Brain (organoid and tissue), 16 donors: ENCODE measurements at places on chromosomes 5 and 9.

DNA sequence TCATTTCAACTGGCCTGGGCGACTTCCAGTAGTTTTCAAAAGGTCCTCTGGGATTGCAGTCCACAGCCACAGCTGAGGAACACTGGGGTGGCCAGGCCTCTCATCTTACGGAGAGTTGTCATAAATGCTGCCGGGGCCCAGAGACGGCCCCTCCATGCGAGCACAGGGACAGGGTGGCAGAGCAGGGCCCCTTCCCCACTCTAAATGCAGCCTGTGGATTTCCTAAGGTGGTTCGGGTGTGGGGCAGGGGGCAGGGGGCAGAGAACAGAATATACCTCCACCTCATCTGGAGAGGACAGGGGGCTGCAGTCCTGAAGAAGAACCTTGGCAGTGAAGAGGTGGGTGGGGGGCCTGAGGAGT lies 113.6 kb upstream of the TBC1D2 start:
- DNase-seq, result no peak

GRCh38 chr5:6837519-6838110 lies 124.4 kb downstream of the TENT4A start:
- no peak for DNase-seq

DNA sequence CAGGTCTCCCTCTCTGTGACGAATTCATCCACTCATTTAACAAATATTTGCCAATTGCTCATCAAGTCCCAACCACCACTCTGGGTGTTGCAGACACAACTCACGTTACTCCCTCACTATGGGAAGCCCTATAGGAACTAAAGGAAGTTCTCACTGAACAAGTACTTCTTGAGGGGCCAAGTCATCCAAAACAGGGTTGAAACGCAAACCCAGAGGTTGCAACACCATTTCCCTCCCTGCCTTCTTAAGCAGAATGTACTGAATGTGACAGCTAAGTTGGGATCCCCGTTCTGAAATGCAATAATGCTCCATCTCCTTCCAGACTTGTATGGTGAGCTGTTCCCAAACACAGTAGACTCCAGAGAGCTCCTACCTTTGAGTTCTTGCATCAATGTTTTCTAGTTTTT lies 34.3 kb downstream of the EPB41L4B start:
- DNase-seq, result no peak

GRCh38 chr5:169408171-169408570 lies 107.2 kb upstream of the SLIT3 start:
- no peak for DNase-seq

DNA sequence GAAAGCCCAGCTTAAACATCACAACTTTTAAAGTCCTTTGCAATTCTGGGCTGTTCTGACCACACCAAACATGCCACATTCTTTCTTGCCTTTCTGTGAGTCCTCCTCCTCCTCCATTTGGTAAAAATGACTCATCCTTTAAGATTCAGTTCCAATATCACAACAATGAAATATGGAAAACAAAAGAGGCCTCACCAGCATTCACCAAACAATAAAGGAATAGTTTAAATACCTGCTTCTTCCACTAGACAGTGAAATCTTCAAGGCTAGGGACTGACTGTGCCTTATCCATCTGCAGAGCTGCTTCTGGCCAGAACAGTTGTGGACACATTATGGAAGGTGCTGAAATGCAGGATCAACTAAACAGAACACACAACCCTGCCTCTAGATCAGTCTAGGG lies 36.0 kb downstream of the NR6A1 start:
- DNase-seq, result no peak

DNA sequence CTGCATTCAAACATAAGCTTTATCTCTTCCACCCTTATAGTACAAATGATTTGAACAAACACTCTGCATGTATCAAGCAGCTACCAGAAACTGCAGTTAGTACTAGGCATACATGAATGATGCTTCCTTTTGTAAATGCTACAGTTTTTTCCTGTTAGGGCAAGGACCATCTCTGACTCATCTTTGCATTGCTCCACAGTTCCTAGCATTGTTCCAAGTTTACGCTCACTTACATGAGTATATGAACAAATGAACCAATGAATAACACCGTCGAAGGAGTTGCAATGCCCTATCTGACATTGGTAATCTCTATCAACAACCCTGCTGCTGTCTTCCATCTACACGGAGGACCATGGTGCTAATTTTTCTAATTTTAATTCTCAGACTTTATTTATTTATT lies 2.1 kb upstream of the ALDH7A1 start:
- no peak for DNase-seq

DNA sequence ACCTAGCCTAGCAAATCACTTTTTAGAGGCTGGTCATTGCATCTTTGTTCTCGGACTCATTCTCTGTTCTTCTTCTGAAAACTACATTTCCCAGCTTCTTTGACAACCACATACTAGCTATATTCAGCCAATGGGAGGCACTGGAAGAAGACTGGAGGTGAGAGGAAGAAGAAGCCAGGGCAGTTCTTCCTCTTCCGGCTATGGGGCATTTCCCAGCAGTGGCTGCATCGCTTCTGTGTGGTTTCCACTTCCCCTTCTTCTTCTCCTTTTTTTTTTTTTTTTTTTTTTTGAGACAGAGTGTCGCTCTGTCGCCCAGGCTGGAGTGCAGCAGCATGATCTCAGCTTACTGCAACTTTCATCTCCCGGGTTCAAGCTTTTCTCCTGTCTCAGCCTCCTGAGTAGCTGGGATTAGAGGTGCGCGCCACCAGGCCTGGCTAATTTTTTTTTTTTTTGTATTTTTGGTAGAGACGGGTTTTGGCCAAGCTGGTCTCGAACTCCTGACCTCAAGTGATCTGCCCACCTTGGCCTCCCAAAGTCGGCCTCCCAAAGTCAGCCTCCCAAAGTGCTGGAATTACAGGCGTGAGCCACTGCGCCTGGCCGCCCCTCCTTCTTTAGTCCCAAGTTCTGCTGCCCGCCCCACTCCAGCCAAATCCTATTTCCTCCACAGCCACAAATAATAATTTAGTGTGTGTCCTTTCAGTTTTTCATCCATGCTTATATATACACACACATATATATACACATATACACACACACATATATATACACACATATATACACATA lies 6.9 kb upstream of the UBAP1 start:
- DNase-seq, result no peak

DNA sequence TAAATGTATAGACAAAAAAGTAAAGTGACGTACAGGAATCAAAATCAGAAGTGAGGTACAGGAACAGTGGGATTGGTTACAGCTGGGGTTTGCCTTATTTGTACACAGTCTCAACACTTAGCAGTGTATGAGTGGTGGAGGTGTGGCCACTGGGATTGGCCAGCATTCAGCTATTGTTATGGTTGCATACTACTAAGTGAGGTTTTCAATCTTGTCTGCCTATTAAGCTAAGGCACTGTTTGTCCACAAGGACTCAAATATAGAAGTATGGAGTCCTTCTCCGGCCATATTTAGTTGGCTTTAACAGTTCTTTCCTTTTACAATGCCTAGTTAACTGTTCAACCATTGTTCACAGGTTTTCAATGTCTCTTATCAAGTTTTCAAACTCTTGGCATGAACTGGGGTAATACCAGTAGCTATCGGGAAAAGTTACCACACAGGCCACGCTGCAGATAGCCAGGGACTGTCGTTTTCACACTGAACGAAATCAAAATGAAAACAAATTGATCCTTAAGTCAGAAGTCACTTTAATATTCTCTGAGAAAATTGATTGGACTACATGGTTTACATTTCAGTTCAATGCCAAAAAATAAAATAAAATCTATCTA lies 176.0 kb upstream of the FREM1 start:
- no peak for DNase-seq

GRCh38 chr5:58462154-58462553 lies 2.3 kb upstream of the PLK2 start:
- DNase-seq, result no peak

GRCh38 chr5:111111956-111112355 lies 19.8 kb downstream of the WDR36 start:
- no peak for DNase-seq

DNA sequence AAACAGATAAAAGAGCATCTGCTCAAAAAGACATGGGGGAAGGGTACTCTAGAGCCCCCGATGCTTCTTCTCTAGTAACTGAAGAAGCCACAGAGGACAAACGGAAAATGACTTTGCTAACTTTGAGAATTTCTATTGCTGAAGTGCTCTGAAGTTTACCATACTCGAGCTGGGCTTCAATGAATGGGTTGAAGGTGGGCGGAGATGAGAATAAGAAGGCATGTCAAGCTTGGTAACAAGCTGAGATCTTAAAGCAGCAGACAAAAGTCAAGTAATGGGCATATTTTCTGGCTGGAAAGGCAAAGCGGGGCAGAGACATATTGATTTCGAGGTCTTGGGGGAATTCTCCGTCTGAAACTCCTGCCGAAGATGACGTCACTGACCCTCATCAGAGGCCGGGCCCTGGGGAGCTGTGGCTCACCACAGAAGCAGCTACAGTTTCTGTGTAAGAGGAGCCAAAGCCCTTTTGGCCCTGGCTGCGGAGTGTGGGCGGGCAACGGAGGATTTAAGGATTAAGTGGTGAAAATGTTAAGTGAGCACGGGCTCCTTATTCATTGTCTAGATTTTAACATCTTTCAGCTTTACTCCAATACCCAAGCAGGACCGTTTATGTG lies 115.8 kb upstream of the SLIT3 start:
- DNase-seq, result no peak

DNA sequence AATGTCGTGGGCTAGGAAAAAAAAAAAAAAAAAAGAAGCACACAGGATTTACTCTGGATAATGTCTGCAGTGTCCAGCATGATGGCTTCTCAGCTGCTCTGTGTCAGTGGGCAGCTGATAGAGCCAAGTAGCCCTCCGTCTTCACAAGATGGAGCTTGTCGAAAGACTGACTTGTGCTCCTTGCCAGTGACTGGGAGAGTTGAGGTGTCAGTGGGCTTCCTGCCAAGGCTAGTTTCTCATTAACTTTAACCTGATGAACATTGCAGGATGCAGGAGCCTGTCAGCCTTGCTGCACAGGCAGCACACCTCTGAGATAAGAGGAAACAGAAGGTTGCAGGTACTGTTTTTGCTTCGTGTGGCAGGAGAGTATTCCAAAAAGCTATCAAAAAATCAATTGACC lies 171.4 kb upstream of the SGCD start:
- DNase-seq, result no peak

- no peak for DNase-seq
Measured at GRCh38 chr5:93674138-93674537, 67.3 kb downstream of the POU5F2 start.

DNA sequence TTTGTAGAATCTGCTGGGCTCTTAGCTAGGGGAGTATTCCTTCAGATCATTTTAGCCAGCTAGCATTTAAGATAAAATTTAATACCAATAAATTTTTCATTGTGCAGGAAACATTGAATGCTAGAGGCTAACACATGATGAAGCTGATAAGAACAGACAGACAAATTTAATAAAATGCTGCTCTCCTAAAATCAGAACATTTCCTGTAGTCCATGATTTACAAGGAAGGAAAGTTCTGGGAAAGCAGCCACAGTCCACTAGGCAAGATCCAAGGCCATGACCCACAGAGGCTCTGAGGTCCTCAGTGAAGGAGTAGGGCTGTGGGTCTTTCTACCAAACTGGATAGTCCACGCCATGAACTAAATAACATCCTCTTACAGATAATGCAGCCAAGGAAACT lies 253.0 kb downstream of the ICE1 start:
- no peak for DNase-seq

DNA sequence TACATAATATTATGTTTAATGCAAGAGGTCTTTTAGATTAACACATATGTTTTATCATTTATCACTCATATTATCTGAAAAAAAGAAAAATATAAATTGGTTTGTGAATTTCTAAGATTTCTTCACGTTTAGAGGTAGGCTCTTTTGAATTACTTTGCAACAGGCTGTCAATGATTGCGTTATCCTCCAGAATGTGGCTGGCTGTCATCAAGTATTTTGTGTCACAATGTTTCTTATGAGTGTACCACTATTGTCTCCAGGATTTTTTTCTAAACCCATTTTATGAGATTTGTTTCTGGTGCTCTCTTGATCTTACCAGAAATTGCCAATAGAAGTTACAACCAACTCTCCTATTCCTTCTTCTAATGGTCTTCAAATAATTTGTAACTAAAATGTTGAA lies 307.9 kb downstream of the DMAC1 start:
- DNase-seq, result no peak

DNA sequence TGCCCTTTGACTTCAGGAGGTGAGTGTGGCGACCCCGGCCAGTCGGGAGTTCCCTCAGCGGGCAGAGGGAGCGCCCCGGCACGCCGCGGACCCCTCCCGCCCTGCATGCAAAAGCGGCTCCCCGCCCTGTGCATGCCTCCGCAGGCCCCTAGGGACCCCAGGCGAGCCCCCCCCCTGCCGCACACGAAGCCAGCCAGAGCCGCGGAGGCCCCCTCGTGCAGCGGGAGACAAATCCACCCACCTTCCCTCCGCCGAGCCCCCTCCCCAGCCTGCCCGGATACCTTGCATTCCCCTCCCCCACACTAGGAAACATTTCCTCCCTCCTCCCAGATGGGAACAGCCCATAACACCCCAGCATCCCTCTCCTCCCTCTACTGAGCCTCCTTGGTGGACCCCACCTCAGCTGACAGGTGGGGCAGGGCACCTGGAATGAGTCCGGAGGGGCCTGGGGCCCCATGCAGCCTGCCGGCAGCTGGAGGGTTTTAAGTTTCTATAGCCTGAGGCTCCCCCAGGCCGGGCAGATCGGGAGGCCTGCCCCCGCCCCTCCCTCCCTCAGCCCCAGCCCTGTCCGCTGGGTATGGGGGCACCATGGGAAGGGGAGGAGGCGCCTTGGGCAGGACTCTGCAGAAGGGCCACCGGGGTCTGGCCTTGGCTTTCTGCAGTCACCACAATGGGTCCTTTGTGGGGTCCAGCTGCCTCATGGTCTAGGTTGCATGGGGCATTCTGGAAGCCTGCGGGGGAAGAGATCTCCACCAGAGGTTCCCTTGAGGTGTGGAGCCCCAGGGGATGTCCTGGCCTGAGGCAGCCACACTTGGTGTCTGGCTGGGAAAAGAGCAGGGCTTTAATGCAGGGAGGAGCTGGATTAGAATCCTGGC lies 601 bp downstream of the ERGIC1 start:
- peak; percentile 33 for DNase-seq

- DNase-seq, result no peak
Measured at GRCh38 chr5:59588922-59589321, 304.6 kb downstream of the PDE4D start.

DNA sequence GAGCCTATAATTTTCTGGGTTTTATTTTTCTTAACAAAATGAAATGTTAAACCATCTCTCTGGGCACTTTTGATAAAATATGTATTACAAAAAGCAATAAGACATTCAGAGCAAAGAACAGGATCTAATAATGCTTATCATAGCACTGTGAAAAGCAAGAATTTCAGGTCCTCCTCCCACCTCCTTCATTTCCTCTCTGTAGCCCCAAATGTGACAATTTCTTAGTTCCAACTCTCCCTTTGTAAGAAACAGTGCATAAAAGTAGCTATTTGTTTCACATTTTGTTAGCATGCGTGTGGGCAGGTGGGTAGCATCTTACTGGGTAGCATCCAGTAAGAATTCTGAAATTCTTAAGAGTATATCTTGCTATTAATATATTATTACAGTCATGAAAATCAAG lies 130.9 kb upstream of the RASA1 start:
- DNase-seq, result no peak

GRCh38 chr9:38357350-38358114 lies 35.0 kb upstream of the ALDH1B1 start:
- DNase-seq, result no peak
